ENCODE measurements at places on chromosomes 2 and 18.

- DNase-seq, result no peak
Measured at GRCh38 chr2:169082995-169083394, 13.6 kb downstream of the DHRS9 start.

DNA sequence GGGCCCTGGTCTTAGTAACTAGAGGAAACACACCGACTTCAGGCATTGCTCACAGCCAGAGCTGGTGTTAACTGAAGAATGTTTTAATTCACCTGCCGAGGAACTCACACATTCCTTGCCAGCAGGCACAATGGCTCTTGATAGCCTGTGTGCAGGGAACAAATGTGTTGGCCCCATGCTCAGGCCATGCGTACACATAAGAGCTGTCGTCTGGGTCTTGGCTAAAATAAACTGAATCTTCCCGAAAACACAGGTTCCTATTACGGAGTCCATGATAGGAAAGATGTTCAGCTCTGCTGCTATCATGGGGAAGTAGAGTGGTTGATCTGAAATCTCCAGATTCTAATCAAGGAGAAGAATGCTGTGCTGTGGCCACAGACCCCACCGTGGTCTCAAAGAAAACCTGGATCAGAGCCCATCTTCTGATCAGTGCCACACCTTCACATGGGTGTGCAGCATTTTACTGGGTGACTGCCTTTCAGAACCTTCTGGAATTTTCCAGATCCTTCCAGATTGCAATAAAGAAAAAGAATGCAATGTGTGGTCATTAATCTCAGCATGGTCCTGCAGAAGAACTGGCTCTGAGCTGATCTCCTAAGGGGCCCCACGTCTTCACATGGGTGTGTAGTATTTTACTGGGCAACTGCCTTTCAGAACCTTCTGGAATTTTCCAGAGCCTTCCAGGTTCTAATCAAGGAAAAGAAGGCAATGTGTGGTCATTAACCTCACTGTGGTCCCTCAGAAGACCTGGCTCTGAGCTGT is 17.2 kb downstream of the MBP start:
- DNase-seq, result no peak

DNA sequence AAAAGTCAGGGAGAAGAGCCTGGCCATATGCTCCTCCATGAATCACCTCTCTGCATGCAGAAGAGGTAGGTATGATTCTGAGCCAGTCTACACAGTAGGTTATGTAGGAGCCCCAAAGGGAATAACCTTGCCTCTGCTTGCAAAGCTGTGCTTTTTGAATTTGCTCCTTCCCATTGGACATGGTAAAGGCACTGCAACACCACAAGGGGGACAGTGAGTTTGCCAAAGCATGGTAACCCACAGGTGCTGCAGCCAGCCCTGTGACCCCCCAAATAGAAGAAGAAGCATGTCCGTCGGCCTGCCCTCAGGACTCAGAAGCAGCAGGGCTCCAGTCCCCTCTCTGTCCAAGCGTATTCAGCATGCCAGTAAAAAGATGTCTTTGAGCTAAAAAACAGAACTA is 51.0 kb upstream of the BCL2L11 start:
- no peak for DNase-seq

GRCh38 chr18:35322486-35323458 is 21.4 kb downstream of the ZNF24 start:
- no peak for DNase-seq

GRCh38 chr2:172195836-172196376 is 93.2 kb upstream of the DLX2 start:
- DNase-seq, result no peak

DNA sequence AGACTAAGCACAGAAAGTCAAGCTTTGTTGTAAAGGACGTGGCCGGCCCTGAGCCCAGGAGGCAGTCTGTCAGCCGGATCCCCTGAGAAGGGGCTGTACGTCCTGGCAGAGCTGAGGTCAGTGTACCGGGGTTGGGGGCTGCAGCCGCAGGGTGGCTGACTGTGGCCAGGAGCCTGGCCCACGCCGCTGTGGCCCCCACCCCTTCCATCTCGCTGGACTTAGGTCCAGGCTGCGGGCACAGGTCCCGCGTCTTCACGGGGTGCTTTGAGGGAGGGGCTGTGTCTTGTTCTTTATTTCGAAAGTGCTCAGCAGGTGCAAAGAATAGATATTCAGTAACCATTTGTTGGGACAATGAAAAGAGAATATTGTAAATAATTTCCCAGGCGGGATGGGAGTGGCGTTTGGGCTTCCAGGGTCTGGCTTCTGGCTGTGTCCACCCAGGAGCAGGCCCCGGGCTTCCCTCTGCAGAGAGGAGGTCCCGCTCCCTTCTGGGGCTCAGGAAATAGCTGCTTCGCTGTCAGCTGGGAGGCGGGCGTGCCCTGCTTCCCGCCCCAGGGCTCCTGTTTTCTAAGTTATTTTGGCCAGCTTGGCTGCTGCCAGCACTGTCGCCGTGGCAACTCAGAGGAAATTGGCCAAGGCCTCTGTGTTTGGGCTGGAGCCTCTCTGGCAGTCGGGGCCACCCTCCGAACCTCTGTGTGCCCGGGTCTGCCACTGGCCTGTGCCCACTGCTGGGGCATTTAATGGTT is 7.4 kb downstream of the NFATC1 start:
- DNase-seq, result peak; percentile 44

- DNase-seq, result no peak
Measured at GRCh38 chr18:36590621-36591580, 237.9 kb downstream of the TPGS2 start.

DNA sequence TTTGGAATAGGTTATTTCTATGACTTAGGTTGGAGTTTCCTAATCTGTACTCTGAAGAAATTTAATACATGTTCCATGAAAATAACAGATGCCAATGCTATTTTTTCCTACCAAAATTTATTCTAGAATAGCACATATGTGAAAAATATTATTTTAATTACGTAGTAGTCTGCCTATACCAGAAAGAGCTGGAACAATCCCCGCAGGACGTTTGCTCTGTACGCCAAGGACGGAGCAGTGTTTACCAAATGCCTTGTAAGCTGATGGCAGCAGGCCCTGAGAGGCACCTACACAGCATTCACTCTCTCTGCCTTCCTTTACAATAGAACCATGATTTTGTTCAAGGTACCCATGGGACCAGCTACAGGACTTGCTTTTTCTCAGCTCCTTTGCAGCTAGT is 16.8 kb upstream of the SLC1A4 start:
- DNase-seq, result no peak

DNA sequence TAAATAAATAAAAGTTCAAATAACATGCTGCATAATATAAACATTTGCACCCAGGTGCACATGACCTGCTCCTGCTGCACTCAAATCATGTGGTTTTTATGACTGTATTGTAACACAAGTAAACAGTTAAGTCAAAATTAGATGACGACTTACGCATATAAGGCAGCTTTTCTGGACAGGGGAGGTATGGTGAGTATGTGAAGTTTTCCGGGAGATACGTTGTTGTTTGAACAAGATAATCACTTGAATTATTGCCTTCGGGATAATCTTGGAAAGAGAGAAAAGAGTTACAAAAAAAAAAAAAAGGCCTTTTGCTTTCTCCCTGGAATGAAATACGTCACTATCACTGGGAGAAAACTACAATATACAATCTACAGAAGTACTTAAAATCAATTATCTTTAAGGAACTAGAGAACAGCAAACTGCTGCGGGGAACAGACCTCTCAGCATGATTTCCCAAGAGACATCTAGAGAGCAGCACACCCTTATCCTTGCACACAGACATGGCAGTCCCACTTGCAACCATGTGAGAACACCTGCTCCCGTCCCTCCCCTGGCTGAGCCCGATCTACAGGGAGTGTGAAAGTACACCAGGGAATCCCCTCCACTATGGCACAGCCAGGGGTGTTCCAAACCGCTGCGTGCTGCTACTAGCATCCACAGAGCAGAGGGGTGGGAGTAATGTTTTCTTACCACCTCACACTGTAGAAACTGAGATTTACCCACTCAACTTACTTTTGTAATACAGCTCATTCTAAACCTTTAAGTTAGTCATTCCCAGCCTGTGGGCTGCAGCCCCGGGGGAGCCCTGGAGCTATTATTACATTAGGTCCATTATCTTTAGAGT is 26.3 kb downstream of the B4GALT6 start:
- peak; percentile 56 for DNase-seq

DNA sequence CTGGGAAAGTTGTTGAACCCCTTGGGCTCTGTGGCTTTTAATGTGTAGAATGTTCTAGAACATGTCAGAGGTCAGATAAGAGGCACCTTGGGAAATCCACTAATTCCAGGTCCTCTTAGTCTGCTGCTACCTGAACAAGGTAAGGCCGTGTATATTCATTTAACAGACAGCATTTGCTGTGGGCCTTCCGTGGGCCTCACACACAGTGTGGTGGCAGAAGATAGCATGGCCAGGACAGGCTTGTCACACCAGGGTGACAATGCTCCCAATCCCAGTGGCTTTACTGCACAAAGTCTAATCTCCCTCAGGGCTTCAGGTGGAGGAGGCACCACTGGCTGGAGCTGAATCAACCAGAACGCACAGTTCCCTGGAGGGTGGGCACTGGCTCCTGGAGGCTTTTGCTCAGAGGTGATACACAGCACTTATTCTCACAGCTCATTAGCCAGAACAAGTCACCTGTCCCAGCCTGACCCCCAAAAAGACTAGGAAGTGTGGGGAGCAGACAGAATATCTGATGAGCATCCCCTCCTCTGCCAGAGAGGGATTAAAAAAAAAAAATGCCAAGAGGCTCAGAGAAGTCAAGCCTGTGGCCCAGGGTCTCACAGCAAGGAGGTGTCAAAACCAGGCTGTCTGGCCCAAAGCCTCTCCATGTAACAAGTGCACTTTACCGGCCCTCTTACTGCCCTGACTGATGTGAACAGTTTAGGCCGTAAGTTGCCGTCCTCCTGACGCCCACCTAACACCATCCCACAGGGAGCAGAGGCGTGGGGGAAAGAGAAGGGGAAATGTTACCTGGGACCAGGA is 216.9 kb upstream of the RAB6C start:
- peak; percentile 28 for DNase-seq

GRCh38 chr2:18791172-18791797 is 201.9 kb upstream of the NT5C1B start:
- DNase-seq, result no peak

- peak; percentile 88 for DNase-seq
Measured at GRCh38 chr18:48929941-48930713, 20.6 kb downstream of the SMAD7 start.

DNA sequence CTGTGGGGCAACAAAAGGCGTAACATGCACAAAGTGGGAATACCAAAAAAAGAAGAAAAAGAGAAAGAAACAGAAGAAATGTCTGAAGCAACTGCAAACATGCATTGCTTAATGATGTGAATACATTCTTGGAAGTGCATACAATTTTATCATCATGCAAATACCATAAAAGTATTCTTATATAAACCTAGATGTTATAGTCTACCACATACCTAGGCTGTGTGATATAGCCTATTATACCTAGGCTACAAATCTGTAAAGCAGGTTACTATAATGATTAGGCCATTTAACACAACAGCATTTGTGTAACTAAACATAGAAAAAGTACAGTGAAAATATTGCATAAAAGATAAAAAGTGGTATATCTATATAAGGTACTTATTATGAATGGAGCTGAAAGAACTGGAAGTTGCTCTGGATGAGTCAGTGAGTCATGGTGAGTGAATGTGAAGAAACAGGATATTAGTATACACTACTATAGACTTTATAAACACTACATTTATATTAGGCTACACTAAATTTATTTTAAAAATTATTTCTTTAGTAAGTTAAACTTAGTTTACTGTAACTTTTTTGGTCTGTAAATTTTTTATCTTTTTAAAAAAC is 319.4 kb upstream of the KCNH7 start:
- no peak for DNase-seq

GRCh38 chr2:3793249-3793648 is 89.9 kb downstream of the DCDC2C start:
- DNase-seq, result no peak

DNA sequence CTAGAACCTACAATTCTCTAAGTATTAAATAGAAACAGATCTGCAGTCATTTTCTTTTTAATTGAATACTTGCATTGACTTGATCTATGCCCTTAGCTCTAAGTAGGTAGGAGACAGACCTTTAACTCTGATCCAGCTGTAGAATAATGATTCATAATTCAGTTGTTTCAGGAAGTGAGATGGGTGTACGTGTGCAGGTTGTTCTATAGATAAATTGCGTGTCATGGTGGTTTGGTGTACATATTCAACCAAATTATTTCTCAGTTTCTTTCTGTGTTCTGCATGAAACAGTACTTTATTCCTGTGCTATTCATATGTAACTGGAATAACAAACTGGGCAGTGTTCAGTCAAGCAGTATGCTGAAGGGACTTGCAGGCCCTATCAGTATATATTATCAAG is 34.3 kb upstream of the CD226 start:
- no peak for DNase-seq

DNA sequence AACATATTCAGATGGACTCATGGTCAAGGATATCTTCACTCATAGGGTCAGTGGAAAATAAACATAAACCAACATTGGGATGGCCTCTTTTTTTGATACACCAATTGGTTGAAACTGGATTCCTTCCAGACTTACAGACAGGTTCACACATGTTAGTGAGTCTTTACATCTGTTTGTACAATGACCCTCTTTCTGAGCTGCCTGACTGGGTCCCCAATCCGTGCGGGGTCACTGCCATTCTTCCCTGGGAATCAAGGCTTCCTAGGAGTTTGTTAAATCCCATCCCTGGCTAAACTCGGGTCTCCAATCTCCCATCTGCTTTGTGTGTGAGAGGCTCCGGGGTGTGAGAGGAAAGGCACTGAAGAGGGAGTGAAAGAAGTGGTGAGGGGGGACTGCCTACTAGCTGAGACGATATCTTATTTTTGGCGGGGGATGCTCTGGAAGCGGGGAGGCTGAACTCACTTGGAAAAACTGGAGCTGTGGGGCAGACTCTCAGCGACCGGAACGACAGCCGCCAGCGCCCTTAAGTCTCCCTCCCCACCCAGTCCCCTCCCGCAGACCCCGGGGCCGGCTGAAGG is 487 bp downstream of the STARD6 start:
- no peak for DNase-seq

DNA sequence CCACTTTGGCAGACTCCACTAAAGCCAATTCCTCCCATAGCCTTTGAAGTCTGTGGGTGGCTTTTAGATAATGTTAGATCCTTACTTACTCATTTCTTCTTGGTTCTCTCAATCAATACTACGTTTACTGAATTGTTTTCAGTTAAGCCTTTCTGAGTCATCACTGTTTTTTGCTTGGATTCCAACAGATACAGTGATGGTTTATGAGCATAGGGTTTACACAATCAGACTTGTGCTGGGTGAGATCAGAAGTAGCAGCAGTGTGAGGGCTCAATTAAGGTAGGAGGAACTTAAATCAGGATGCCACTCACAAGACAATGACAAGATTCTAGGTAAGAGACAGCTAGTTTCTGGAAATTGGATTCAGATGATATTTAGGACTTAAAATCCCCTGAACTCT is 297.7 kb upstream of the DOK6 start:
- no peak for DNase-seq

GRCh38 chr2:160252278-160252887 is 52.3 kb upstream of the ITGB6 start:
- no peak for DNase-seq

GRCh38 chr2:45688479-45689298 is 37.2 kb downstream of the PRKCE start:
- DNase-seq, result no peak

- peak; percentile 22 for DNase-seq
Measured at GRCh38 chr2:112140205-112140802, 2.1 kb downstream of the FBLN7 start.

- DNase-seq, result no peak
Measured at GRCh38 chr18:40501026-40501425, 1454.0 kb upstream of the PIK3C3 start.

GRCh38 chr2:88053934-88054781 is 1.4 kb downstream of the KRCC1 start:
- DNase-seq, result no peak

All from kidney (tissue), 22 donors.